Breast epithelium (tissue), 4 donors: ENCODE measurements at places on chromosomes 12 and 14. TPM values are rescaled to one million over a fixed set of nuclear protein-coding genes. Genes with fewer than 3 reads are reported as not detected.
A peak's percentile ranks its signal among the peaks of the same experiment; 100 is the strongest.

DNA sequence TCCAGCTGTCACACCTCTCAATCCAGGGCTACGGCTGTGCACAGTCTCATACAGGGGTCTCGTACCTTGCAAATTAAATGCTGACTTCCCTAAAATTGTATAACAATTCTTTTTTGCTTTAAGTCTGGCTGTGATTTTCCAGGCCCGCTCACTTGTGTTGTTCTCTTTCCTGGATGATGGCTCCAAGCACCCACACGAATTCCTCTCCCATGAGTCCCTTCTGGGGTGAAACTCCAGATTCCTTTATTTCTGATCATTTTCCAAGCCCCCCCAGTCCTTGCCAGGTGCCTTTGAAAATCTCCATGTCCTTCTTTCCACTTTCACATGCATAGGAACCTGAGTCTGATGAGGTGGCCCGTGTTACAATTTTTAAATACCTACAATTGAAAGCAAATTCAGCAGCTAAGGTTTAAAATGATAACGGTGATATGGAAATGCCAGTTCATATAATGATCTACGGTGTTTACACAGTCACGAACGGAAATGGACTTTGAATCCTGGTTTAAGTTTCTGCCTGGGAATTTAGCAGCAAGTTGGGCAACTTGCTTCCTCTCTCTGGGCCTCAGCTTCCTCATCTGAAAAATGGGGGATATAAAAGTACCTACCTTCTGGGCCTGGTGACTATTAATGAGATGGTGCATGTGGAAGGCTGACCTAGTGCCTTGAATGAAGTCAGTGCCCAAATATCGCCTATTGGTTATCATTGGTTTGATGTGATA is 85.5 kb downstream of the STAB2 start:
- peak overlapping the region; percentile 81 for H3K27ac ChIP-seq
- H3K4me3 ChIP-seq, result no peak overlapping the region
- H3K36me3 ChIP-seq, result no peaks in the 10 kb centered on the region
- DNase-seq, result peak; percentile 52

- DNase-seq, result no peak
- H3K27me3 ChIP-seq, result no peaks in the 10 kb centered on the region
- H3K4me1 ChIP-seq, result no peaks in the 10 kb centered on the region
These were observed 4.7 kb upstream of the SLC2A13 start for GRCh38 chr12:40110586-40110985.

DNA sequence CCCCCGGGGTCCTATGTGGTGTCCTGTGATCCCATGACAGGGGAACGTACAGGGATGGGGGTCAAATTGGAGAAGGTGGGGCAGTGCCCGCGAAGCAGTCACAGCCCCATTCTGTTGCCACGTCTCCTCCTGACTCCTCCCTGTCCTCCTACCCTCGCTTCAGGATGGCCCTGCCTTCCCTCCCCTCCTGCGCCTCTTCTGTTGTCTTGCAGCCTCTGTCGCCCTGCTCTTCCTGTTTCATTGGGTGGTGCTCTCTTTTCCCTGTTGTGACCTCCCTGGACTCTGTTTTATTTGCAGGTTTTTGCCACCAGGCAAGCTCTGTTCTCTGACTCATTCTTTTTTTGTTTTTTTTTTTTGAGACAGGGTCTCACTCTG is 18.7 kb downstream of the CABP1 start:
- H3K36me3 ChIP-seq, result no peaks in the 10 kb centered on the region
- H3K27me3 ChIP-seq, result peaks cover 8% of the 10 kb centered on the region
- H3K4me1 ChIP-seq, result no peaks in the 10 kb centered on the region
- no peak overlapping the region for H3K4me3 ChIP-seq

DNA sequence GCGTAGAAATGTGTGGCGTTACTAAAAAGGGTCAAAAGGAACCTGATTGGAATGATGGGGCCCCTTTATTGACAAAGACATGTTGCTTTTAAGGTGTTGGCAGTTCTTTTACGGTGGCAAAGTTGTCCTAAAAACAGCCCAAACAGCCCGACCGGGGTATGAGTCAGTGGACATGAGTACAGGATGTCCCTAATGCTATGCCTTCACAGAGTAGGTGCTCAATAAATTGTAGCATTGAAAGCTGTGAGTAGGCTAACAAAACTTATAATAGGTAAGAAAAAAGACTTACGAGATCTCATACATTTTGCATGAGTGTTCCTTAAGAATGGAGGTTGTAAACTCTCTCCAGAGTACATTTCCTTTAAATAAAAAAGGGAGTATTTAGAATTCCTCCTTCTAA is 2.6 kb downstream of the ELK3 start:
- H3K4me1 ChIP-seq, result no peaks in the 10 kb centered on the region
- H3K4me3 ChIP-seq, result peak overlapping the region; percentile 34
- no peaks in the 10 kb centered on the region for H3K27me3 ChIP-seq
- H3K36me3 ChIP-seq, result no peaks in the 10 kb centered on the region
- DNase-seq, result no peak

GRCh38 chr12:63802012-63802608 is 22.4 kb downstream of the RXYLT1 start:
- no peaks in the 10 kb centered on the region for H3K4me1 ChIP-seq
- H3K36me3 ChIP-seq, result no peaks in the 10 kb centered on the region
- H3K27ac ChIP-seq, result no peak overlapping the region
- DNase-seq, result no peak
- no peaks in the 10 kb centered on the region for H3K27me3 ChIP-seq
- H3K4me3 ChIP-seq, result no peak overlapping the region

GRCh38 chr12:123139926-123140675 is 10.8 kb downstream of the PITPNM2 start:
- no peak overlapping the region for H3K27ac ChIP-seq
- no peaks in the 10 kb centered on the region for H3K27me3 ChIP-seq
- H3K36me3 ChIP-seq, result no peaks in the 10 kb centered on the region
- DNase-seq, result no peak
- H3K4me3 ChIP-seq, result no peak overlapping the region

GRCh38 chr12:96104566-96104965 is 69.2 kb upstream of the LTA4H start:
- no peak overlapping the region for H3K27ac ChIP-seq
- no peaks in the 10 kb centered on the region for H3K36me3 ChIP-seq
- no peak for DNase-seq
- H3K4me1 ChIP-seq, result no peaks in the 10 kb centered on the region
- H3K27me3 ChIP-seq, result no peaks in the 10 kb centered on the region
- H3K4me3 ChIP-seq, result no peak overlapping the region

DNA sequence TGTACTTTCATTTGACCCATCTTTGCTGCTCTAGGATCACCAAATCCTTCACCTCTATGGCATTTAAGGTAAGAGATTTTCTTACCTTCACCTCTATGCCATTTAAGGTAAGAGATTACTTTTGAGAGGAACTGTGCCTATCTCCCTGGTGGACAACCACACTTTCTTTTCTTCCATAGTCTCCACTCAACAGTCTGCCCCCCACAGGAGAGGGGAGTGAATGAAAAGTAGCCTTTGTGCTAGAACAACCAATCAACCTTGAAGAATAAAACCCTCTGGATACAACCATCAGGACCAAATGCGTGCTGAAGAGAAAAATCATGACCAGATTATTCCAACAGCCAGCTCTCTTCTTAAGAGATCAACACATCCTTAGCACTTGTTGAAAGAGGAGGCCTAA is 258.6 kb upstream of the TMPO start:
- H3K27ac ChIP-seq, result no peak overlapping the region
- H3K36me3 ChIP-seq, result no peaks in the 10 kb centered on the region
- H3K4me3 ChIP-seq, result no peak overlapping the region
- no peaks in the 10 kb centered on the region for H3K4me1 ChIP-seq

DNA sequence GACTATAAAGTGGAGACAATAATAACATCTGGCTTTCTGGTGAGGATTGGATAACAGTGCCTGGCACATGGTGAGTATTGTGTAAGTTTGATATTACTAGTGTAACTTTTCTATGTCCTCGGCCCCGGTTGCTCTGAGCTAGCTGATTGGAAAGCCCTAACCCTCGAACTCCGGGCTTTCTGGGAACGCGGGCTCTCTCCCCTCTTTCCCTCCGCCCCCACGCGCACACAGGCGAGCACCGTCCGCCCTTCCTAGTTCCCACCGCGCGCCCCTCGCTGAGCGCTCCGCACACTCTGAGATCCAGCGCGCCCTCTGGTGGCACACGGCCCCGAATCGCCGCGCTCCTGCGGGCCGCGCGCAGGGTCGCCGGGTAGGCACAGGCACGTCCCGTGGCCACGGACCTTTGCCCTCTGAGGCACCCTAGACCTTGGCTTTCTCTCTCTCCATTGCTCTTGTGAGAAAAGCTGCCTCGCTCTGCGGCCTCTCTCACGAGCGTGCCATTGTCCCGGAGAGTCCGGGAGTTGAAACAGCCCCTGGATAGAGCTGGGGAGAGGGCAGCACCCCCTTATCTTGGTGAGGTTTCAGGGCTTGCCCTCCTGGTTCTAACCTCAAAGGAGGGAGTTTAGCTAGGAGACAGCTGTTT is 23.2 kb upstream of the ESRRB start:
- H3K4me1 ChIP-seq, result no peaks in the 10 kb centered on the region
- H3K4me3 ChIP-seq, result peak overlapping the region; percentile 35
- DNase-seq, result no peak
- H3K27ac ChIP-seq, result no peak overlapping the region

DNA sequence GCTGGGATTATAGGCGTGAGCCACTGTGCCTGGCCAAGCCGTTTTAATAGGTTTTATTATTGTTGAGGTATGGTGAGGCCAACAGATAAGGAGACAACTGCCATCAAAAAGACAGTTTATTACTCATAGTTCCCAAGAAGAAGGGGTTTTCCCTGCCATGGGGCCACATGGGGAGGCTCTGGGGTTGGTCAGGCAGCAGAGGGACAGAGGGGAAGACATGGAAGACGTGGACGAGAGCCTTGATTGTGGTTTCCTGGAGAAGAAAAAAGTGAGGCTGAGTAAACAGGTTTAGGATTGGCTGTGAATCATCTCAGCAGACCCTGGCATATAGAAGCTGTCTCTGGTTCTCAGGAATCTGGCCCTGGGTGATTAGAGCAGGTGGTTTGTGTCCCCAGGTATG is 69.9 kb downstream of the FOXN4 start:
- no peaks in the 10 kb centered on the region for H3K4me1 ChIP-seq
- no peaks in the 10 kb centered on the region for H3K36me3 ChIP-seq

- H3K4me1 ChIP-seq, result no peaks in the 10 kb centered on the region
- H3K27me3 ChIP-seq, result no peaks in the 10 kb centered on the region
- H3K4me3 ChIP-seq, result no peak overlapping the region
- H3K27ac ChIP-seq, result no peak overlapping the region
- H3K36me3 ChIP-seq, result no peaks in the 10 kb centered on the region
- no peak for DNase-seq
These were observed 97.6 kb downstream of the GARIN6 start for GRCh38 chr12:99745121-99745520.

DNA sequence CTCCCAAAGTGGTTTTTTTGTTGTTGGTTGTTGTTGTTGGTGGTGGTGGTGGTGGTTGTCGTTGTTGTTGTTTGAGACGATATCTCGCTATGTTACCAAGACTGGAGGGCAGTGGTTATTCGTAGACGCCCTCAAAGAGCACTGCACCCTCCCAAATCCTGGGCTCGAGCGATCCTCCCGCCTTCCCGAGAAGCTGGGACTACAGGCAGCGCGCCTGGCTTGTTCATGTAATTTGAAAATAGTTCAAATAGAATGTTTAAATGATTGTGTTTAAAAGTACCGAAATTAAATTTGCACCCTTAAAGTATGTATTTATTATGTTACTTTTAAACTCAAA is 439 bp upstream of the ANAPC5 start:
- DNase-seq, result peak; percentile 55
- no peaks in the 10 kb centered on the region for H3K4me1 ChIP-seq
- H3K36me3 ChIP-seq, result no peaks in the 10 kb centered on the region

- no peaks in the 10 kb centered on the region for H3K27me3 ChIP-seq
- H3K36me3 ChIP-seq, result no peaks in the 10 kb centered on the region
- no peak overlapping the region for H3K27ac ChIP-seq
- DNase-seq, result no peak
These were observed 60.9 kb downstream of the EMP1 start for GRCh38 chr12:13257356-13257875.

GRCh38 chr12:76032043-76032981 is 736 bp upstream of the PHLDA1 start:
- no peaks in the 10 kb centered on the region for H3K27me3 ChIP-seq
- peak overlapping the region; percentile 95 for H3K4me3 ChIP-seq
- H3K36me3 ChIP-seq, result no peaks in the 10 kb centered on the region
- DNase-seq, result peak; percentile 62
- H3K27ac ChIP-seq, result peak overlapping the region; percentile 99

- no peak for DNase-seq
- H3K4me1 ChIP-seq, result no peaks in the 10 kb centered on the region
- H3K36me3 ChIP-seq, result no peaks in the 10 kb centered on the region
These were observed 225 bp downstream of the CLEC2B start for GRCh38 chr12:9868951-9869306.

DNA sequence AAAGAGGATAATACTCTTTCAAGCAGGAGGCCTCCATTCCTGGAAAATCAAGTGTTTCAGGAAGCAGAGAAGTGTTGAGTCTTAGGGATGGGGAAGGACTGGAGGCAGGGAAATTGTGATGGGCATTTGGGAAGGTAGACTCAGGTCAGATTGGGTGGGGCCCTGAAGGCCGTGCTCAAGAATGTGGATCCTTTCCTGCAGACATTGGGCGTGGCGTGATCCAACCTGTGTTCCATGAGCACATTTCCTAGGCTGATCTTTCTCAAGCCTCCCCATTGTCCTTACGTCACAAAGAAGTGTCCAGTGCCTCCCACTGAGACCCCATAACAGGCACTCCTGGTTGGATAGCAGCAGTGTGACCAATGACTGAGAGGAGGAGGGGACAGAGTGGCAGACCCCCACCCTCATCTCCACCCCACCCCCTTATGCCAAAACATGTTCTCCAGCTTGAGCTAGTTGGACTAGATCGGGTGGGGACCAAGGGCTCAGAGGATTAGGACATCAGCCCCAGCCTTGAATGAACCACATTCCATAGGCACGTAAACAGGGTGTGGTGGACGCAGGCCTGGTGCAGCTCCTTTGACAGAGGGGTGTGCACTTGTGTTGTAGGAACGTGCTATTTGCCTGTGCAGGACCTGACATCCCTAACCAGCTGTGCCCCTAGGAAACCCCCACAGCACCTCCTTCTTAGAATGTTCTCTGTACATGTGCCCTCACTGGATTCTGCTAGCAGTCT is 76.8 kb downstream of the TTC9 start:
- no peaks in the 10 kb centered on the region for H3K36me3 ChIP-seq
- H3K4me1 ChIP-seq, result no peaks in the 10 kb centered on the region
- DNase-seq, result no peak
- H3K4me3 ChIP-seq, result no peak overlapping the region
- no peaks in the 10 kb centered on the region for H3K27me3 ChIP-seq
- no peak overlapping the region for H3K27ac ChIP-seq

Gene CMTM5
- 0.64 TPM for total RNA-seq

Gene C12orf56
- total RNA-seq, result not detected

Gene SYCP3
- not detected for total RNA-seq

Gene MYH6
- not detected for total RNA-seq

Gene PRH2
- total RNA-seq, result not detected

Gene NEDD8
- total RNA-seq, result 165 TPM

Gene RIMBP2
- 0.59 TPM for total RNA-seq

Gene ASIC1
- 0.88 TPM for total RNA-seq

Gene CIDEB
- total RNA-seq, result 8.0 TPM

Gene SERPINA6
- not detected for total RNA-seq

Gene PMCH
- not detected for total RNA-seq

Gene RNF34
- total RNA-seq, result 32.4 TPM
